ENCODE measurements at places on chromosomes 12 and 14. TPM values are rescaled to one million over a fixed set of nuclear protein-coding genes. Genes with fewer than 3 reads are reported as not detected.

Gene CABP1
- 0.80 TPM for total RNA-seq

GRCh38 chr12:20187456-20187855 is 180.9 kb upstream of the PDE3A start:
- H3K27me3 ChIP-seq: no peaks in the 10 kb centered on the region
- no peak overlapping the region for H3K4me3 ChIP-seq
- no peaks in the 10 kb centered on the region for H3K4me1 ChIP-seq
- DNase-seq: no peak

Gene ART4
- 0.48 TPM for total RNA-seq

- no peak overlapping the region for H3K4me3 ChIP-seq
- H3K36me3 ChIP-seq: no peaks in the 10 kb centered on the region
- H3K27me3 ChIP-seq: no peaks in the 10 kb centered on the region
- no peak overlapping the region for H3K27ac ChIP-seq
- no peaks in the 10 kb centered on the region for H3K4me1 ChIP-seq
- no peak for DNase-seq
Observed at GRCh38 chr12:104866291-104866690, 91.8 kb downstream of the SLC41A2 start.

DNA sequence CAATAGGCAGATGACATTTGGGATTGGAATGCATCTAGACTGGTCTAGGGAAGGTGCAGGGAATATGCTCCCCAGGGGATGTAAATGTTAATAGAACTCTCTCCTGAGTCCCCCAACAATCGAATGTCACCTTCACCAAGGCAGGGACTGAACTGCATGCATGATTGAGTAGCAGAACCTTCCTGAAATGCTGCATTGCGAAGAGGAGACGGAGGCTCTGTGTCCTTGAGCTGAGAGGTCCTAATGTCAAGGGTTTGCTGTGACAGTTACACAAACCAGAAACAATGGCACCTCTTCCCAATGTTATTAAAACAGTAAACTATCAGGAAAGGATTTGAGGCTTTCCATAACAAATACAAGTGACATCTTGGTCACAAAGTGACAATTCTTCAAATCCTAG is 117.5 kb upstream of the SFSWAP start:
- DNase-seq: no peak
- no peaks in the 10 kb centered on the region for H3K4me1 ChIP-seq
- no peaks in the 10 kb centered on the region for H3K36me3 ChIP-seq
- H3K27ac ChIP-seq: no peak overlapping the region
- H3K27me3 ChIP-seq: peaks cover 15% of the 10 kb centered on the region

Measured in breast epithelium (tissue), 4 donors.